Common myeloid progenitor, CD34-positive (primary cell): ENCODE measurements at places on chromosomes 2 and 18.
A peak's percentile ranks its signal among the peaks of the same experiment; 100 is the strongest.

- no peak for DNase-seq
Measured at GRCh38 chr2:115460008-115460407, 1017.6 kb downstream of the DPP10 start.

DNA sequence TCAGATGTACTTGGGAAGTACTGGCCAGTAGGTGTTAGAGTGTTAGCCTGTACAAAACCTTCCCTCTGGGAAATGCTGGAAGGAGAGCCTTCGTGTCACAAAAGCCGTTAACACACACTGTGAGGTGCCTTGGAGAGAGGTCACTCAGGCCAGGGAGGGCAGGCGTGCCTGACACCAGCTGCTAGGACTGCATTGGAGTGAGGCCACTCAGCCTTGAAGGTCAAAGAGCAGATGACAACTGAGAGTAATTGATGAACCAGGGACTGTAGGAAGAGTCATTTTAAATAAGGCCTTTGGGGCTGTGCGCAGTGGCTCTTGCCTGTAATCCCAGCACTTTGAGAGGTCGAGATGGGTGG lies 45.4 kb downstream of the ASAP2 start:
- no peak for DNase-seq

GRCh38 chr2:164705412-164706167 lies 84.3 kb upstream of the GRB14 start:
- no peak for DNase-seq

DNA sequence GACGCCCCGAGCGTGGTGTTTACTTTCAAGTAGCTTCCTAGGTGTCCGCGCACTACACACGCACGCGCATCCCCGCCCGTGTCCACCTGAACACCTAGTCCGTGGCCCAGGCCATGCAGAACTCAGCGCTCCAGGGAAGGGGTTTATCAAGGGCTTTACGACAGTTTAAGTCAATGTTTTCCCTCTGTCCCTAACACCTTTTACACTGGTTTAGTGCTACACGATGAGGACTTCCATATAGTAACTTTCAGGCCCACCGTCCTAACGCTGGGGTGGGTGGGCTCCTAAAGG lies 1.4 kb upstream of the BCL2 start:
- DNase-seq = no peak

DNA sequence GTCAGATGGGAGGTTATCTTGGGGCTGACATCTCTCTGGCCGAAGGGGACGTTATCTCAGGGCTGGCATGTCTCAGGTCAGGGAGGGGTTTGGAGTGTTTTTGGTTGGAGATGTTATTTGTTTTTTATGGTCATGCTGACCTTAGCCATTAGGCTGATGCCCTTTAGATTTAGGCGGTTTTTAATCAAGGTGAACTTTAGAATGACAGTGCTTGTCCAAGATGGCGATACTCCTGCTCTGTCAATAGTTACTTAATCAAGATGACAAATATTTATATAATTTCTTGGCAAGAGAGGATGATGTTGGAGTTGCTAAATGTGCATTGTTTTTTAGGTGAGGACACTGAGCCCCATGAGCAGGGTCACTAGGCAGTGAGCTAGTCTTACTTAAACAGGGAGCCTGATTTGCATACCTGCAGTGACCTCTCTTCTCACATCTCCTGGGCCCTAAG lies 34.5 kb downstream of the MERTK start:
- DNase-seq = no peak

GRCh38 chr2:68287580-68288441 lies 31.9 kb downstream of the CNRIP1 start:
- peak; percentile 69 for DNase-seq

DNA sequence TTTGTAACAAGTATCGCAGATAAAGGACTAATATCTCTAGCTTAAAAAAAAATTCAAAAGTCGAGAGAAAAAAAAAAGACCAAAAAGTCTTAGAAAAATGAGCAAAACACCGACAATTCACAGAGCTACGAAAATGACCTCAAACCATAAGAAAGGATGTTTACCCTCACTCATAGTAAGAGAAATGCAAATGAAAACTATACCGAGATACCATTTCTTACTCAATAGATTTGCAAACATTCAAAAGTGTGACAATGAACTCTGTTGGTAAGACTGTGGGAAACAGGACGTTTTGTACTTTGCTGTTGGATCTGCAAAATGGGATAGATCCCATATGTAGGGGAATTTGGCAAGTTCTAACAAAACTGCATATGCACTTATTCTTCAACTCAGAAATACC lies 39.9 kb upstream of the LDAH start:
- no peak for DNase-seq

DNA sequence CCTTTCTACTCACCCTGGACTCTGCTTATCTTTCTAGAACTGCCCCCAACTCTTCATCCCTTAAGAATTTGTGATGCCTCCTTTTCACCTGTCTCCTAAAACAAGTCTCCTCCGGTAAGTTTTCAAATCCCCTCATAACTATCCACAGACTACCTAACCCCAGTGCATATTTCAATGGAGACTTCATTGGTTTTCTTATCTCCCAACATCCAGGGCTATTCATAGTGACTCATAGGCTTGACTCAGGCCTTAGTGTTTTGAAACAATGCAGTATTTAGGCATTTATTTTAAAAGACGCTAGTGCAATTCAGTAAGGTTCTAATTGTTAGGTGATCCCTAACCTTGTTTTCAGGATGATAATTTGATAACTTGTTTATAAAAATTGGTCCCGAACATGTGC lies 399.2 kb downstream of the CPS1 start:
- no peak for DNase-seq

DNA sequence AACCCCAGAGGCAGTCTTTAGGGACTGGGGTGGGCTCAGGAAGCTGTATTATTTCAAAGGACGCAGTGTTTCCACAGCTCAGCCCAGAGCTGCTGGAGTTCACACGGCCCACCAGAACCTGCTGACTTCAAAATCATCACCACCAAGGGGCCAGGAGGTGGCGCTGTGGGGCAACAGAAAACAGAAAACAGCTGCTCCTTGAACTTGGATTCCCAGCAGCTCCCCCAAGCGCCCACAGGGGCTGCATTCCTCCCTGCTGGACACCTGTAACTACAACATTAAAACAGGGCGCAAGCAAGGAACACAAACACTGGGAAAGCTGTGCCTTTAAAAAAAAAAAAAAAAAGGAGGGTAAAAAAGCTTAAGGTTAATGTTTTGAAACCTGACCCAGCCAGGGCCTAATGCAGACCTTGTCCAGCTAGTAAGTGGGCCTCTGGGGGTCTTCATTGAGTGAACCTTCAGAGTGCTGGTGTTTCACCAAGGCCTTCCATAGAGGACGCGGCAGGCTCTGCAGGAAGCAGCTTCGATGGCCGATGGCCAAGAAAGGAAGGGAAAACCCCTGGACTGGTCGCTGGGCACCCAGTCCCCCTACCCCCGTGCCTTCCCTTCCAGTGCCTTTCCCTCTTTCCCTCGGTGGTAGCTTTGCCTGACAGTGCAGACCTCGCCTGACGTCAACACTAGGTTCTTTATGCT lies 25.9 kb downstream of the MLPH start:
- DNase-seq = peak; percentile 94

DNA sequence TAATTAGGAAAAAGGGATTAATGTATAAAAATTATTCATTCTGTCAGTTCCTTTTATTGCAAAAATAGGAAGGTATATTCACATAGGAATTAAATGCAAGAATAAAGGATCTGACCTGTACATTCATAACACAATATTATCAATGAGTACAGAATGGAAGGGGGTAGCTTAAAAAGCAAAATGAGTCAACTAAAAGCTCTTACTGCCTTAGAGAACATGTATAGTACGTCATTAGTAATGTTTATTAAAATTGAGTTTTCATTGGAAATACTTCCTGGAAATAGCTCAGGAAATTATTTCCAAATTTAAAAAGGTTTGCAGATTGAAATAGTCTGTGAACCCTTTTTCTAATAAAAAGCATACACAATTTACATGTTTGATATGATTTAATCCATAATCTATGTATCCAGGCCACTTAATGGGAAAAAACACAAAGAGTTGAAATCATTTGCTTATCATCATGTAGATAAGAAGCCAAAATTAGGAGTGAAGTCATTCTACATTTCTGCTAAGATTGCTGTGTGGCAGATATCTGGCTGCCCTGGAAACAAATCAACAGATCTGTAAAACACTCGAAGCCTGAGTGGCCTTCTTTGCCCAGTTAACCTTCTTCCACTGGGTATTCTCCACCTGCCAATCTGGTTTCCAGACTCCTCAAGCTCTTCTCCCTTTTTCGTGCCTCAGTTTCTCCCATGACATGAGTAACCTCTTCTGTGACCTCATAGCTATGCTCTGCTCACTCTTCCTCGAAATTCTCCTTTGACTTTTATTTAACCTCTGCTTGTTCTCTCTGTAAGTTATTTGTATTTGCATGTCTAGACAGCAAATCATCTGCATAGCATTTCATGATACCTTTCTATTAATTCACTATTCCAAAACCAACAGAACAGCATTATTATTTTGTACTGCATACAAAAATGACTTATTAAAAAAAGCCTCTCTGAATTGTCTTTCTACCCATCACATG lies 181.2 kb upstream of the REV1 start:
- no peak for DNase-seq

- DNase-seq = peak; percentile 26
Measured at GRCh38 chr2:25821225-25822056, 56.8 kb downstream of the ASXL2 start.

DNA sequence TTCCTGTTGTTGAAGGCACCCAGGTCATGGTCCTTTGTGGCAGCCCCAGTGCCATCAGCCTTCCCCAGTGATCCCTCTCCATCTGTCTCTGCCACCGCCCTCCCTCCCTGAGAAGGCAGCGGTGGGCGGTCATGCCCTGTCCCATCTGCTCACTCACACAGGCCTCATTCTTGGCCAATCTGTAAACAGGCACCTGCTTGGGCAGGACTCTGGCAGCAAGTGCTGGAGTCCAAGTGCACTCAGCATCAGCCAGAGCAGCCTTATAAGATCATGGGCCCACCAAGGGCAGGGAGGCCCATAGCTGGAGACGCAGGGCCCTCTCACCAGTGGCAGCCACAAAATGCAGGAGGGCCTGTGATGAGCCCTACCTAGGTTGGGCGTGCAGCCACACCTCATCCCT lies 140.9 kb downstream of the TWIST2 start:
- DNase-seq = no peak

DNA sequence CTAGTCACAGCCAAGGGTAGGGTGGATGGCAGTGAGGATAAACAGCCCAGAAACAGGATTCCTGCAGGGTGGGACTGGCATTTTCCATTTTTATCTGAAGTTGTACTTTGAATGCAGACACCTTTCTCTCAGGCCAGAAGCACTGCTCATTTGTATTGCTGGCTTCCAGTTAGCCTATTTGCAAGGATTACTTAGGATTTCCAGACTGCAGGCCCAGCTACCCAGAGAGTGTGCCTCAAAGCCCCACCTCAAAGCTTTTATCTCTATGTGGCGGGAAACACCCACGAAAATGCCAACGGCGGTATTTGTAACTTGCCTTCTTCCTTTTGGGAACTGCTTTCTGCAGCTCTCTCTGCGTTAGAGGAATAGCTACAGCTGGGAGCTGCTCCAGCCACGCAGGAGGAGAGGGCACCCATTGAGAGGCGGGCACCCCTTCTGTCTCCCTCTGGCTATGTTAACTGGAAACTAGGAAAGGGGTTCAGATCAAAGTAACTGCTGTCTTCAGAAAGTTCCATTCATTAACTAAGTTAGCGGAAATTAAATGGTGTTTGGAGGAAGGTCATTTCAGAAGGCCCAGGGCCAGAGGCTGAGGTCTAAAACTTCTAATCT lies 144.9 kb downstream of the TGIF1 start:
- DNase-seq = peak; percentile 24

- no peak for DNase-seq
Measured at GRCh38 chr2:88913280-88913679, 221.8 kb downstream of the RPIA start.

DNA sequence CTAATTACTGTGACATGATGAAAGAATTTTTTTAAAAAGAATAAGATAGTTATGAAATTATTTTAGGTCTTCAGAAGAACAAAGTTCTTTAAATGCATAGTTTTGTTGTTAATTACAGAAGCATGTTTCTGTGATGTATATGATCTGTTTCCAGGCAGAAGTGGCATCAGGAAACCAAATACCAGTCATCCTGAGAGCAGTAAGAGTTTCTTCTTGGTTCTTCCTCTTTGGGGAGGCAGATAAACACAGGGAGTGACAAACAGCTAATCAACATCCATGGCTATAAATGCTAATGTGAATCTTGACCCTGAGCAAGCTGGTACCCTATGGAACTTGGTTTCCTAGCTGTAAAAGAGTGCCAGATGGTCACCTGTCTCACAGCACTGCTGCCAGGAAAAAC lies 29.2 kb downstream of the WIPF1 start:
- no peak for DNase-seq

GRCh38 chr2:133415210-133415876 lies 152.9 kb downstream of the NCKAP5 start:
- no peak for DNase-seq

DNA sequence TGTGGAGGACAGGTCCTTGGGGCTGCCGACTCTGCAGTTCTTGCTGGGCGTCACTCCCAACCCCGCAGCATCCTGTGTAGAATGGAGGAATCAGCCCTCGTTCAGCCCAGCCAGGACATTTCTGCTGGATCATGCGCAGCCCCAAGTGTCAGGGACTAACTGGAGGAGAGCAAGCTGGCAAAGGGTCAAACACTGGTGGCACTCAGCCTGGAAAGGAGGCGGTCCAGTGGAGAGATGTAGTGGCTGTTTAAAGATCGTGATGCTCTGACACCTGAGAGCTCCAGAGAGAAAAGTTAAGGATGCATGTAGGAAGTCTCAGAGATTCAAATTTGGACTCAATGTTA lies 63.6 kb upstream of the SH3RF3 start:
- DNase-seq = no peak

DNA sequence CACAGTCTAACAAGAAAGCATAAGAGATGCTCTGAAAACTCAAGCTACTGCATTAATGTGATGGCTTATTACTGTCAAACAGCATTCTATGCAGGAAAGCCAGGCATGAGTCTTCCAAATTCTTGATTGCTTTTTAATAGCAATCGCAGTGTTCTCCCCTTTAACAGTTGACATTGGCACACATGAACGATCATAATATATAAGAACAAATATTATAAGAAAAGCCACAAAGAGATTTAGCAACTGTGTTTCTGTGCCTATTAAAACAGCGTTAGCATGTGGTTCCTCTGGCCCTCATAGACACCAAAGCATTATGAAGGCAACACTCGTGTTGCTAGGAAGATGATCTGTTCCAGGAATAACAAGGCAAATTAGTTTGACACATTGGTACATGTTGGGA lies 245.0 kb downstream of the ACKR3 start:
- DNase-seq = no peak

GRCh38 chr2:196544906-196545433 lies 94.5 kb upstream of the CCDC150 start:
- no peak for DNase-seq

GRCh38 chr18:58315041-58315440 lies 271.0 kb downstream of the NEDD4L start:
- no peak for DNase-seq
